Mononuclear cell (primary cell): ENCODE measurements at places on chromosomes 12 and 14. TPM values are rescaled to one million over a fixed set of nuclear protein-coding genes. Genes with fewer than 3 reads are reported as not detected.

The KIF5A gene
- 0.21 TPM for total RNA-seq

The PELI2 gene
- total RNA-seq: 31.9 TPM

The FAM177A1 gene
- 48.7 TPM for total RNA-seq

The SIX6 gene
- not detected for total RNA-seq

The FAM222A gene
- total RNA-seq: 1.0 TPM

The NRIP2 gene
- total RNA-seq: not detected

The SLC6A13 gene
- total RNA-seq: not detected

The TMCC3 gene
- 10.9 TPM for total RNA-seq

The ESPL1 gene
- 1.0 TPM for total RNA-seq

The ZBTB42 gene
- total RNA-seq: 2.9 TPM

The CISTR gene
- total RNA-seq: not detected

The ARG2 gene
- 3.3 TPM for total RNA-seq

The GALNT16 gene
- not detected for total RNA-seq

The PDE3A gene
- total RNA-seq: 1.3 TPM

The ISCA2 gene
- total RNA-seq: 17.1 TPM

The AKAP5 gene
- 2.3 TPM for total RNA-seq

The P2RX2 gene
- total RNA-seq: 0.10 TPM

The MAX gene
- 158 TPM for total RNA-seq

The AQP2 gene
- not detected for total RNA-seq

The GNB3 gene
- total RNA-seq: 0.21 TPM

The OTOGL gene
- not detected for total RNA-seq

The GSC gene
- total RNA-seq: 0.42 TPM

The MED13L gene
- 382 TPM for total RNA-seq

The RASSF9 gene
- total RNA-seq: not detected

The CEP170B gene
- 1.0 TPM for total RNA-seq

The HELB gene
- total RNA-seq: 92.4 TPM

The CLEC14A gene
- total RNA-seq: not detected

The LBHD2 gene
- total RNA-seq: not detected

The SERPINA12 gene
- not detected for total RNA-seq

The CLEC9A gene
- 0.42 TPM for total RNA-seq

The DMAC2L gene
- total RNA-seq: 12.8 TPM

The EPYC gene
- total RNA-seq: not detected

The STON2 gene
- 25.9 TPM for total RNA-seq

The TNFAIP2 gene
- total RNA-seq: 410 TPM

The SERPINA10 gene
- not detected for total RNA-seq

The CDK2 gene
- total RNA-seq: 6.9 TPM

The CNTN1 gene
- total RNA-seq: not detected

The KITLG gene
- total RNA-seq: 0.21 TPM

The PARPBP gene
- 4.0 TPM for total RNA-seq

The SLC5A8 gene
- not detected for total RNA-seq

The TRHDE gene
- total RNA-seq: 0.21 TPM

The HOXC4 gene
- total RNA-seq: 0.42 TPM

The MYF6 gene
- not detected for total RNA-seq

The TROAP gene
- total RNA-seq: 0.31 TPM

The RNF212B gene
- total RNA-seq: 0.10 TPM

The APOLD1 gene
- 1.8 TPM for total RNA-seq

The COX8C gene
- not detected for total RNA-seq

The GCH1 gene
- total RNA-seq: 43.8 TPM

The SLCO1B1 gene
- total RNA-seq: not detected

The B3GNT4 gene
- 0.10 TPM for total RNA-seq

The DLGAP5 gene
- total RNA-seq: 0.84 TPM

The CMA1 gene
- total RNA-seq: not detected

The OAS1 gene
- total RNA-seq: 7.7 TPM

The GPRC5D gene
- 0.31 TPM for total RNA-seq

The KRT83 gene
- not detected for total RNA-seq

The SMCO2 gene
- total RNA-seq: not detected

The MDM1 gene
- total RNA-seq: 17.2 TPM

The CPM gene
- 13.2 TPM for total RNA-seq
